ENCODE measurements at places on chromosomes 6 and 20.

DNA sequence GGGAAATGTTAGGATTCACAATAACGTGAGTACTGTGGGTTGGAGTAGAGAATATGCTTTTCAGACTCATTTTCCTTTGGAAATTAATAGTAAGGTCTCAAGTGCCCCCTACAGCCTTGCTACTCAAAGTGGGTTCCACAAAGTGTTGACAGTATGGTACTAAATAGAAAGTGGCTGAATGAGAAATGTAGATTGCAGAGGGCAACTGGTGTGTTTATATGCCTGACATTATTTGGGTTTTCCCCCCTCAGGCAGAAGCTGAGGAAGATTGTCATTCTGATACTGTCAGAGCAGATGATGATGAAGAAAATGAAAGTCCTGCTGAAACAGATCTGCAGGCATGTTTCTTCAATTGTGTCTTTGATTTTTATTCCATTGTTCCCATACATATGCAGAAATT lies 5.6 kb downstream of the FBXO9 start:
- no peak for DNase-seq

GRCh38 chr20:48592107-48592940 lies 235.5 kb downstream of the PREX1 start:
- no peak for DNase-seq

- no peak for DNase-seq
Observed at GRCh38 chr6:72533606-72534005, 88.3 kb upstream of the KCNQ5 start.

DNA sequence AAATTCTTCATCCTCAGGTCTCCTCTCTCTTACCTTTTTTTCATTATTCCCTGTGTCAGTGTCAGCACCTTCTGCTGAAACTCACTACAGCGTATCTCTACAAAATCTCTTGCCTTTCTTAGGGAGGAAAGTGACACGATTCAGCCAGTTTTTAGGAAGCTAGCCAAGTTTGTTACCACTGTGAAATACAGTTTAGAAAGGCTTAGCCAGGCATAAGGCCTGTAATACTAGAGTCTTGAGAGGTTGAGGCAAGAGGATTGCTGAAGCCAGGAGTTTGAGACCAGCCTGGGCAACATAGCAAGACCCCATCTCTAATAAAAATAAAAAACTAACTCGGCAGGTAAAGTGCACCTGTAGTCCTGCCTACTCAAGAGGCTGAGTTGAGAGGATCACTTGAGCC lies 16.7 kb downstream of the TAB2 start:
- DNase-seq = no peak

GRCh38 chr6:441126-441920 lies 49.8 kb downstream of the IRF4 start:
- DNase-seq = no peak

- DNase-seq = no peak
Observed at GRCh38 chr6:129432738-129433137, 277.2 kb downstream of the ARHGAP18 start.

DNA sequence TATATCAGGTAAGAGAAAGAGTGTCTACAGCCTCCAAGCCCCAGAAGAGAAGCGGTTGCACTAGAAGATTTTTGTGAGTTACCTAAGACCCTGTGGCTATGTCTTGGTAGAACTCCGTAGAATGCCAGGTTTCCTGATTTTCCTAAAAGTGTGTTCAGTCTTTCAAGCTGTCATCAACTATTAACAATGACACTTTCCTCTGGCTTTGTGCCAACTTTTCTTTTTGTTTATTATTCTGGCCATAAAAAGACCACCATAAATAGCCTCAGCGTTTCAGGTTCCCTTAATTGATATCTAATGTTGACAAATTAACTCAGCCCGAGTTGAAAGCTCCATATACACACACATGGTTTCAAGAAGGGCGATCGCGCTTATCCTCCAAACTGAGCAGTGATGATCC lies 1.2 kb downstream of the PAK5 start:
- DNase-seq = no peak

DNA sequence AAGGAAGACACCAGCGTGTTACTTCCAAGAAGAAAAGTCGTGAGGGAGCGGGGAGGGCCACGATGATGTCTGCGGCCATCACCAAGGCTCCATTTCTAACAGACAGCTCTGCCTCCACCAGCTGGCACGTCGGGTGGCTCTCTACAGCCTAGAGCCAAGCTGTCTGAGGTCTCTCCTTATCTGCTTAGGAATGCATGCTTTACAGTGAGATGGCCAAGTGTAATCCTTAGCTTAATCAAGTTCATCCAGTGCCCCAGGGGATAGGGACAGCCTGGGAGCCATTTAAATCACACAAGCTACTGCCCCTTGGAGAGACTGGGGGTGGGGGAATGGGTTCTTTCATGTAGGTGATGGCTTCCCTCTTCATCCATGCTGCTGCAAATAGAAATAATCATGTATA lies 213.8 kb upstream of the CST7 start:
- no peak for DNase-seq

- DNase-seq = no peak
Observed at GRCh38 chr6:152341596-152341995, 295.6 kb downstream of the SYNE1 start.

DNA sequence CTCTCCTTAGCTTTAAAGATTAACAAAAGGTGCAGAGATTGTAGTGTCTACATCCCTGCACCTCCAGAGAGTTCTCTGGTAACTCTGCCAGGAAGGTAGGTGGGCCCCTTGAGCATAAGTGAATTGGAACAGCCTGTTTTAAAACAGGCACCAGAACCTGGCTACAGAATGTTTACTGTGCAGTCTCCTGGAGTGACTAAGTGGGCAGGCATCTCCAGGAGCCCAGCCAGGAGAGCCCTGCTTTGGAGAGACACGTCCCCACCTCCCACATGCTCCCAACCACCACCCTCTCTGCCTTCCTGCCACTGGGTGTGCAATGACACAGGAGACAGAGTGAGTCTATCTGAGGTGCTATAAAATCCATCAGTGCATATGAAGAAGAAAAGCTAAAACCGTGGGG lies 110.3 kb upstream of the EYA4 start:
- no peak for DNase-seq

- no peak for DNase-seq
Observed at GRCh38 chr6:37456126-37456525, 23.1 kb downstream of the CMTR1 start.

GRCh38 chr6:26272171-26272637 lies 92.8 kb upstream of the BTN3A2 start:
- DNase-seq = no peak

DNA sequence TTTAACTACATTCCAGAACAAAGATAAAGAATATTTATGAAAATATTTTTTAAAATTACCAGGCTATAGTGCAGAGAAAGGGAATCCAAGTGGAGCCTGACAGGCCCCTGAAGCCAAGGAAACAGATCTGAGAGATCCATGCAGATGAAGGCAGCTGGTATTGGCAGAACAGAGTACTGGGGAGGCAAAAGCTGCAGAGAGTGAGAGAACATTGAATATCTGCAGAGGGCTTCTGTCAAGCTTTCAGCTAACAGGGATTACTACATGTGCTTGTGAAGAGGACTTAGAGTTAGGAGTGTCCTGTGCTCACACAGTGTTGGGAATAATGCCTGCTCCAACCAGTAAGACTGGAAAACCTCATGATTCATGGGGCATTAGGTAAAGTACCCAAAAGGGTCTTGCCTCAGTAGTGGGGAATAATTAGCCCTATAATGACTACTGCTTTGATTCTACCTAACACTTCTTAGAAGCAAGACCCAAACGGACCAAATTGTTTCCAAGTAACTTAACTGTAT lies 657.2 kb downstream of the DHX35 start:
- no peak for DNase-seq

- no peak for DNase-seq
Observed at GRCh38 chr6:120260636-120261035, 911.1 kb upstream of the MAN1A1 start.

- DNase-seq = no peak
Observed at GRCh38 chr20:37270576-37271420, 9.2 kb upstream of the GHRH start.

DNA sequence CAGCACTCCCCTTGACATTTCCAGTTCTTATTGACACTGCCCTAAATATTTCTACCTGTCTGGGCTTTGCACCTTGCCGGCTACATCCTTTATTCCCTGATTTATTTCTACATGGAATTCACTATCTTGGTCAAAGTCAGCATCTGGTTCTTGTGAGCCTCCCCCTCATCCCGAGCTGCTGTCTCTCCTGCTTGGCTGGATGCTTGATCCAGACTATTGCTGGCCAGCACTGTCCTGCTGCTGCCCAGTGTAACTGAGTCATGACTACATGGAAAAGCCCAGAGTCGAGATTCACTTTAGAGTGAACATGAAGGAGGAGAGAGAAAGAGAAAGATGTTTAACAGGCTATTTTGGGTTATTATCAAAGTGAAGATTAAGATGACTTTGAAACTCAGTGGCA lies 142.2 kb downstream of the OPN5 start:
- DNase-seq = no peak

DNA sequence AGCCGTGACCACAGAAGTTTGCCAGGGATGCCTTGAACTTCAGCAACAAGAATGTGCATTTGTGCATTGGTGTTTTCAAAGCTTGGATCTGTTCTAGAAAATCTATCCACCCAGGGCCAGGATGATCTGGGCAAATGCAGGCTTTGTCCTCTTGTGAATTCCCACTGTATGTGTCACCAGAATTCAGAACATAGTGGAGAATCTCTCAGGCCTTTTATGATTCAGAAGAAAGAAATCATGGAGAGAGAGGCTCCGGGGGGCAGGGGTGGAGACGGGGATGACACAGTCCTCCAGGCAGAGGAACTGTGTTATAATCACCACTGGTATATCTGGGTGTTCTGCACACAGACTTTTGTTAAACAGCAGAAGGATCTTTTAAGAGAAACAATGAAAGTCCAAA lies 304.1 kb downstream of the CDH4 start:
- no peak for DNase-seq

DNA sequence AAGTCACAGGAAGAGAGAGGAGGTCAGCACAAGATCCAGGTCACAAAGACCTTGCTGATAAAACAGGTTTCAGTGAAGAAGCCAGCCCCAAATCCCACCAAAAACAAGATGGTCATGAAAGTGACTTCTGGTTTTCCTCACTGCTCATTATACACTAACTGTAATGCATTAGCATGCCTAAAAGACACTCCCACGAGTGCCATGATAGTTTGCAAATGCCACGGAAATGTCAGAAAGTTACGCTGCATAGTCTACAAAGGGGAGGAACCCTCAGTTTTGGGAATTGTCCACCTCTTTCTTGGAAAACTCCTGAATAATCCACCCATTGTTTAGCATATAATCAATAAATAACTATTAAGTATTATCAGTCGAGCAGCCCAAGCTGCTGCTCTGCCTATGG lies 427.2 kb downstream of the RFPL4B start:
- no peak for DNase-seq

GRCh38 chr6:13248584-13248985 lies 79.8 kb downstream of the TBC1D7 start:
- DNase-seq = no peak

All from hypothalamus (tissue), 51 donors.